ENCODE measurements at places on chromosomes 4 and X. TPM values are rescaled to one million over a fixed set of nuclear protein-coding genes. Genes with fewer than 3 reads are reported as not detected.

NDST4 gene
- not detected for total RNA-seq

CENPVL1 gene
- total RNA-seq: not detected

CYBB gene
- 0.07 TPM for total RNA-seq

FAM184B gene
- not detected for total RNA-seq

P2RY10 gene
- 63.3 TPM for total RNA-seq

NXF2B gene
- total RNA-seq: not detected

BEX5 gene
- 6.6 TPM for total RNA-seq

PPP3CA gene
- total RNA-seq: 3.4 TPM

SPANXD gene
- not detected for total RNA-seq

FHIP1A gene
- total RNA-seq: 0.07 TPM

TMEM271 gene
- not detected for total RNA-seq

PRDM5 gene
- total RNA-seq: 0.57 TPM

GDI1 gene
- total RNA-seq: 96.9 TPM

MYOZ2 gene
- not detected for total RNA-seq

BLTP1 gene
- 23.6 TPM for total RNA-seq

FOXP3 gene
- 7.5 TPM for total RNA-seq

CT47B1 gene
- total RNA-seq: not detected

MAGEA1 gene
- total RNA-seq: not detected

MAMLD1 gene
- 1.7 TPM for total RNA-seq

VCX3B gene
- not detected for total RNA-seq

GPRIN3 gene
- total RNA-seq: 8.8 TPM

HS3ST1 gene
- not detected for total RNA-seq

GAGE13 gene
- not detected for total RNA-seq

REST gene
- 36.8 TPM for total RNA-seq

MAGEA12 gene
- total RNA-seq: not detected

ITM2A gene
- 99.5 TPM for total RNA-seq

RADX gene
- total RNA-seq: 13.1 TPM

Data from activated naive CD4-positive, alpha-beta T cell treated with anti-CD3 and anti-CD28 coated beads for 36 hours (primary cell).